B cell (primary cell): ENCODE measurements at places on chromosomes 7 and 10. TPM values are rescaled to one million over a fixed set of nuclear protein-coding genes. Genes with fewer than 3 reads are reported as not detected.

- DNase-seq = no peak
Measured at GRCh38 chr10:125455431-125455830, 227.5 kb downstream of the TEX36 start.

DNA sequence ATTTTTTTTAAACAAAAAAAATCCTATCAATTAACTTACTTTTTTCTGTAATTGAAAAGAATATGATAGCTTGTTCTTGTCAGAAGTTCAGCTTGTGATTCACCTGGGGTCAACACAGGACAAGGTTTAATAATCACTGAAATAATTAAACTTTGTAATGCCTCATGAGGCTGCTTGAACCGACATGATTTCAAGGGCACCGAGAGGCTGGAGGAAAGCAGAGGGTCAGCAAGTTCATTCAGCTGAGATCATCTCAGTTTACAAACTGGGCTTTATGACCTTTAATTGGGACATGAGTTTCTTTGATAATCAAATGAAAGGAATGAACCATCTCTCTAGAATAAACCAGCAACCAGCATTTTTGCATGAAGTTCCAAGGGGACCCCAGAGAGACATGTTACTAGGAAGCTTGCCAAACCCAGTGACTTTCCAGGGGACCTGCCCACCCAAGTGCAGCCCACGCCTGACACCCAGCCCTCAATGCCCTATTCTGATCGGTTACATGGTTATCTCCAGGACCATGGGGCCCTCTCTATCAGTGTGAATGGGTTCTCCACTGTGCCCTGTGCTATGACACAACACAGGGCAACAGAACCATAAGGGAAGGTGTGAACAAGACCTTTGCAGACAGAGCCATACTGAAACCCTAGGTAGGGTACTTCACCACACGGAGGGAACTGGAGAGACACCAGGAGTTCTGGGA is 7.8 kb upstream of the CYP3A4 start:
- no peak for DNase-seq

Gene CTAGE6
- 1.9 TPM in 2 replicates for total RNA-seq

Gene SPACDR
- total RNA-seq = 2.9 and 3.7 TPM in 2 replicates

DNA sequence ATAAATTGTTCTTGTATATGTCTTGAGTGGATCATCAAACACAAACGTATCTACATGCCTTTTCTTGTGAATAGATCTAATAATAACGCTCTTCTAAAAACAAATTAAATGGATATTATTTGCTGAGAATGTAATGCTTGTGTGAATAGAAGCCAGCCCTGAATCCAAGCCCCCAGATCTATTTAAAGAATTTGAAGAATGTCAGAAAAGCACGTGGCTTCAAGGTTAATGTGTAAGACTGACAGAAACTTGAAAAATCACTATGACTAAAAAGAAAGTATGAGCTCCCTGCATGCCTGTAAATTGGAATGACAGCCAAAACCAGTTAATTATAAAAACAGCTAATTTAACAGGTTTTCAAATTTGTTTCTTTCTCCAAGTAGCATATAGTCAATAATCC is 43.2 kb upstream of the ATRNL1 start:
- no peak for DNase-seq

DNA sequence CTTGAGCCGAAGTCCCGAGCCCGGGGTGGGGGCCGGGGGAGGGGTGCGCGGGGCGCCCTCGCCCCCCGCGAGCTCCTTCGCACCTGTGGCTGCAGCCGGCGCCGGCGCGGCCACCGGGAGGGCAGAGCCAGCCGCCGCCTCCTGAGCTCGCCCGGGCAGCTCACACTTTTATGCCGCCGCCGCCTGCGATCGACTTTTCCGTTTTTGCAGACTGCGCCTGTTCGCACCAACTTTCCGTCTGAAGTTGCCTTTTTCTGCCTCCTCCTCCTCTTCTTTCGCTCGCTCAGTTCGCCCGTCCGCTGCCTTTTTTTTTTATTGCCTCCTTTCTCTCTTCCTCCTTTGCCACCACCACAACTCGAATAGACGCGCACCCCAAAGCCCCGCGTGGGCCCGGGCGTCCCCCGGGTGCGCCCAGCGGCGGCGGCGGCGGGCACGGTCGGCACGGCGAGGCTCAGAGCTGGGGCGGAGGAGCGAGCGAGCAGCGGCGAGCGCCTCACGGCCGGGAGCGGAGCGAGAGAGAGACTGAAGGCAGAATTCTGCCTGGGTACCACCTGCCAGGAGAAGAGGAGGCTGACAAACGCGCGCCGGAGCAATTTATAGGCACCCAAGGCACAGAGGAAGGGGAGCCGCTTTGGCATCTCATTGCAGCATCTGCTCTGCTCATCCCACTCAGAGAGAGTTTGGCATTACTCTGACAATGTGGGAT is at the start of gene C1QL3:
TSS of gene C1QL3 (minus strand) at position 569 of the 706 bp plus-strand sequence. CDS start 814 bp downstream, outside the sequence.
- DNase-seq = peak; percentile 17

DNA sequence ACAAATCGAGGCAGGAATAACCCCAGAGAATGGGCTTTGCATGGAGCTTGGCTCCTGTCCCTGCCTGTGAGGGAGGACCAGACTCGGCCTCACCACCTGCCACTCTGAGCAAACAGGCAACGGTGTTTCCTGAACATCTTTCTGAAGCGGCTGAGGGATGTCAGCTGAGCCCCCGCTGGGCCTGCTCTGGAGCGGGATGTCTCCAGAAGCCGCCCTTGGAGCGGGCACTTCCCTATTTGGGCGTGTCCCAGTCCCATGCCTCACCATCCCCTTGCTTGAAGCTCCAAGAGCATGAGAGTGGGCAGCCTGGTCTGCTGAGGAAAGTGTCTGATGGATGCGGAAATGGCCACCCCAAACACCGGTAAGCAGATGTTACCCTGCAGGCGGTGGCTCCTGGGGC is 10.2 kb downstream of the ALKBH4 start:
- no peak for DNase-seq
